Epithelial cell of umbilical artery (primary cell): ENCODE measurements at places on chromosomes 5 and 9. TPM values are rescaled to one million over a fixed set of nuclear protein-coding genes. Genes with fewer than 3 reads are reported as not detected.

NEUROG1 gene
- not detected in 2 replicates for total RNA-seq

PDE8B gene
- 0.15 TPM in 1 of 2 replicates, not detected in the other for total RNA-seq

OLFM1 gene
- 0.65 and 2.0 TPM in 2 replicates for total RNA-seq

HAVCR2 gene
- 0.15 TPM in 1 of 2 replicates, not detected in the other for total RNA-seq

ST8SIA4 gene
- total RNA-seq, result 8.7 and 10.1 TPM in 2 replicates

PCDHGC3 gene
- 6.5 and 7.8 TPM in 2 replicates for total RNA-seq

TMEM215 gene
- not detected in 2 replicates for total RNA-seq

DNAJA1 gene
- 141 and 179 TPM in 2 replicates for total RNA-seq

PCDHA11 gene
- total RNA-seq, result under 0.01 TPM in 1 of 2 replicates, not detected in the other

SLC23A1 gene
- total RNA-seq, result not detected in 2 replicates
